ENCODE measurements at places on chromosomes 12 and 14.

- no peak for DNase-seq
Observed at GRCh38 chr14:36901861-36902260, 240.2 kb downstream of the PAX9 start.

- no peak for DNase-seq
Observed at GRCh38 chr14:91335191-91336092, 82.2 kb downstream of the CCDC88C start.

DNA sequence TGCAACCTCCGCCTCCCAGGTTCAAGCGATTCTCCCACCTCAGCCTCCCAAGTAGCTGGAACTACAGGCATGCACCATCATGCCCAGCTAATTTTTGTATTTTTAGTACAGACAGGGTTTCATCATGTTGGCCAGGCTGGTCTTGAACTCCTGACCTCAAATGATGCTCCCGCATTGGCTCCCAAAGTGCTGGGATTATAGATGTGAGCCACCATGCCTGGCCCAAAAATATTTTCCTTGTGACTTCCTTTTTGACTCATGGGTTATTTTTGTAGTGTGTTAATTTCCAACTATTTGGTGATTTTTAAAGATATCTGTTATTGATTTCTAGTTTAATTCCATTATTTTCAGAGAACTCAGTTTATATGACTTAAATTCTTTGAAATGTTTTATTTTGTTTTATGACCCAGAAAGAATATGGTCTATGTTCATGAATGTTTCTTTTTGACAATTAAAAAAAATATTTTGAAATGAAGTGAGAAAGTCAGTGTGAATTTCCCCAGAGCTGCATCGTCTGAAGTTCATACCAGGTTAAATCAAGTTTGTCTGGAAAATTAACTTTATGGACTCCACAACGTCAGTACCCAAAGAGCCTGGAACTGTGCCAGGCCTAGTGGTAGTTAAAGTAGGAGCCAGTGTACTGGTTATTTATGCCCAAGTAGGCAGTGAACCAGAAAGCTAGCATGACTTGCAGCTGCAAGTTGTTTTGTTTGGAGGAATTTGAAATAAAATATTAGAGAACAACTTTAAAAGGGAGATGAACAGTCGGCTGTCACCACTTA, 2.8 kb upstream of the CDKL1 start:
- no peak for DNase-seq

DNA sequence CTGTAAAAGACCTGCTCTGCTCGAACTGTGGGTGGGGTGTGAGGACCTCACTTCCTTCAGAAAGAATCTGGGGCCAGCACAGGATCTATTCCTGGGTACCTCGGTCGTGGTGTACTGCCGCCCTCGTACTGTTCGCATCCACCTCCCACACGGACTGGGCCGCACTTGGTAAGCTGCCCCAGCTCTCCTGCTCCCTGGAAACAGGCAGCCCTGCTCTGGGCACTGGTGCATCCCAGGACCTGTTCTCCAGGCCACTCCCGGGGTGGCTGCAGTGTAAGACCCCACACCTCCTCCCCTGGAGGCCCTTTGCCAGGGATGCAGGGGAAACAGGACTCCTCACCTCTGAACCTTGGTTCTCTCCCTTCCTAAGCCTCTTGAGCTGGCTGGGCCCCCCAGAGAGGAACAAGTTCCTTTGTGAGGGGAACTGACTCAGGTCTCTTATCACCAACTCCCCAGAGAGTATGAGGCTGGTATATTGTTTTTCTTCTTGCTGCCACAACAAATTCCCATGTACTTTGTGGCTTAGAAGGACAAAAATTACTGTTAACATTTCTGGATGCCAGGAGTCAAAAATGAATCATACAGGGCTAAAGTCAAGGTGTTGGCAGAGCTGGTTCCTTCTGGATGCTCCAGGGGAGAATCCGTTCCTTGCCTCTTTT, 276.5 kb downstream of the NUAK1 start:
- DNase-seq: no peak
